ENCODE measurements at places on chromosomes 7 and 10.

- no peak for DNase-seq
Measured at GRCh38 chr10:34537629-34538231, 277.4 kb downstream of the PARD3 start.

DNA sequence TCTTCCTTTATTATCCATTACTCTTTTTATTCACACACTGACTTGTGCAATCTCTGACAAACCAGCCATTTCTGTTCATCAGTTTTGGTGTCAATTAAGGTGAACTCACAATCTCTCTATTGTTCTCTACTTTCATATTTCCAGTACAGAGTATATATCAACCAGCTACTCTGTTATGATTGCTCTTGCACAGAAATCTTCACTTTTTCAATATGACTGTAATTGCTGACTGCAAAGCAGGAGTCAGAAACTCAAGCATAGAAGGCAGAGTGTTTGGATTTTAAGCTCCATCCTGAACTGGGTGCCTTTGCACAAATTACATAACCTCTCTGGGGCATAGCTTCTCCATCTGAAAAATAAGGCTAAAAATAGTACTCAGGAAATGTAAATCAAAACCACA, 1042.0 kb downstream of the GRM8 start:
- DNase-seq, result no peak

- no peak for DNase-seq
Measured at GRCh38 chr7:44387389-44387788, 62.0 kb upstream of the CAMK2B start.

DNA sequence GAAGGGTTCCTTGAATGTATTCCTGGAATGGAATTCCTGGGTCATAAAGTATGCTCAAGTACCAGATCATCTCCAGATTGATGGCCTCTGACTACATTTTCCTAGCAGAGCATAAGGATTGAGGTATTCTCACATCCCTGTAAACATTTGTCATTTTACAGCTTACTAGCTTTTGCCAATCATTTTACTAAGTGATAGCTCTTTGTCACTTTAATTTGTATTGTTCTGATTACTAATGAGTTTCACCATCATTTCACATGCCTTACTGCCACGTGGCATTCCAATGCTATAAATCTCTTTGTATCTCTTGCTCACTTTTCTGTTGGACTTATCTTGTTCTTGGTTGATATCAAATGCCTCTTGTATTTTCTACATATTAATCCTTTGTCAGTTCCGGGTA, 68.6 kb upstream of the CACNB2 start:
- no peak for DNase-seq

DNA sequence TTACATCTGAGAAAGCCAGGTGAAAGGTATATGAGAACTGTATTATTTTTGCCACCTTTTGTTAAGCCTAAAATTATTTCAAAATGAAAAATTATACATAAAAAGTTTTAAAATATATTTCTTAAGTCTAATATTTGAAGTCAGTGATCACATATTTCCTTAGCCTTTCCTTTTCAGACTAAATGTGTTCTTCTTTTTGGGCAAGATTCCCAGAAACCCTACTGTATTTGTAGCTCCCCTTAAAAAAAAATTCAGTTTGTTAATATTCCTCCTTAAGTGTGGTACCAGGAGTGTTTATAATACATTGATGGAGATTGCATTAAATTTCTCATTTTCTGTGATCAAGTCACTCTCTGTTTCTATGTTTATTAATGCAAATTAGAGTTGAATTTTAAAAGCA, 22.8 kb downstream of the DNAJC1 start:
- no peak for DNase-seq

GRCh38 chr7:471191-471865, 48.3 kb downstream of the PDGFA start:
- DNase-seq, result no peak

DNA sequence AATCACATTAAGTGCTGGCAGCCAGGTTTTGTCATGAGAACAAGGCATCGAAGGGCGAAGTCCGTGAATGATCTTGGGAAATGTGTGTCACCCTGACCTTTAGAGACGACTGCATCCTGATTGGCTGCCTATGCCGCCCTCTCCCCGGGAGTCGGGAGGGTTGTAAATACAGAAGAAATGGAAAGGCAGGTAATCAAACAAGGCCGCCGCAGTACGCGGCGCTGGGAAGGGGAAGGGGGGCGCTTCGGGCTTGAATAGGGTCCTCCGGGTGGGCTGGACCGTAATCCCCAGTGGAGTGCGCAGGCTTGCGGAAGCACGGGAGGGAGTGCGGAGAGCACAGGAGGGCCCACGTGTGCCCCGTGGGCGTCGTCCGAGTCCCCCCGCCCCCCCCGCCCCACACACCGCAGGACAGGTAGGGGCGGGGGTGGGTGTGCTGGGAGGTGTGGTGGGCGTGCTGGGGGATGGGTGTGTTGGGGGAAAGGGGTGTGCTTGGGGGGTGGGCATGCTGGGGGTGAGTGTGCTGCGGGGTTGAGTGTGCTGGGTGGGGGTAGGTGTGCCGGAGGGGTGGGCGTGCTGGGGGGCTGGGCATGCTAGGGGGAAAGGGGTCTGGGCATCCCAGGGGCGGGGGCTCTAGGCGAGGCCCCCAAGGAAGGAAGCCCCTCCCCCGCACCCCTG, 169.4 kb downstream of the ARHGAP12 start:
- DNase-seq, result peak; percentile 86

GRCh38 chr10:78410046-78410965, 376.6 kb downstream of the RPS24 start:
- DNase-seq, result no peak

GRCh38 chr10:93193906-93194305, 120.2 kb downstream of the CYP26A1 start:
- DNase-seq, result no peak

DNA sequence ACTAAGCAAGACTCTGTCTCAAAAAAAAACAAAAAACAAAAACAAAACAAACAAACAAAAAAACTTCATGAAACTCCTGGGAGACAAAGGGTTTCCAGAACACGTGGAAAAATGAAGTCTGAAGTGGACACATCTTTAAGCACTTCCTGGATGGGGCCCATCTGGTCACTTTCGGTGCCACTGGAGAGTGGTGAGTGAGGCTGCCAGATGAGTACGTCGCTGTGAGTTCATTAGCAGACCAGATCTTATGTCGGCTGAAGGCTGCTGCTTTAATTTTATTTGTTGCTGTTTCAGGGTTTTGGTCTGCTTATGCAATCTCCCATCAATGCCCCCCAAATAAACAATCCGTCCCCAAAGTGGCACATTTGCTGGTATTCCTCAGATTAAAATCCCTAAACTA, 64.4 kb downstream of the NPTX2 start:
- DNase-seq, result no peak

GRCh38 chr7:36711256-36711655, 13.0 kb downstream of the AOAH start:
- DNase-seq, result no peak

DNA sequence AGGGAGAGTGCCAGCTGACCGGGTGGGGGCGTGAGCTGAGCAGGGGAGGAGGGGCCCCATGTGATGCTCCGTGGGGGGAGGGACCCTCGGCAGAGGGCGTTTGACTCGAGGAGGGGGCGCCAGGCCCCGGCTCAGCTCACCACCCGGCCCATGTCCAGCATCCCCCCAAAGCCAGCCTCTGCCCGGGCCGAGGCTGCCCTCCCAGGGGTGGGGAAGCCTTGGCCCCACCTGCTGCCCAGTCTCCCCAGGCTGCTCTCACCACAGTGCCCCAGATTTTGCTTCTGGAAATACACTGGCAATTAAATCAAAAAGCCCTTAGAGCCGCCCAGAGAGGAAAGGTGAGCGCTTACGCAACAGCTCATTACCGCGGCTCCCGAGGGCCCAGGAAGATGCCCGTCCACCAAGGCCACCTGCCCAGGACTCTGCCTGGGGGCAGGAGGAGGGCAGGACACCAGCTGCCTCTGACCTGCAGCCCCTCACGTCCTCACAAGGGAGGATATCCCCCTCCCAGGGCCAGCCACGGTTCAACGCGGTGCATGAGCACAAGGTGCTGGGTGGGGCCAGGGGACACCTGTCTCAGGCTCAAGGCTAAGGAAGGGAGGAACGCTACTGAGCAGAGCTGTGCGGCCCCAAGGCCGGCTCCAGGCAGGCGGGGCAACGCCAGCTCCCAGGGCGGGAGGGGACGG, 70.0 kb upstream of the INPP5A start:
- DNase-seq, result no peak

DNA sequence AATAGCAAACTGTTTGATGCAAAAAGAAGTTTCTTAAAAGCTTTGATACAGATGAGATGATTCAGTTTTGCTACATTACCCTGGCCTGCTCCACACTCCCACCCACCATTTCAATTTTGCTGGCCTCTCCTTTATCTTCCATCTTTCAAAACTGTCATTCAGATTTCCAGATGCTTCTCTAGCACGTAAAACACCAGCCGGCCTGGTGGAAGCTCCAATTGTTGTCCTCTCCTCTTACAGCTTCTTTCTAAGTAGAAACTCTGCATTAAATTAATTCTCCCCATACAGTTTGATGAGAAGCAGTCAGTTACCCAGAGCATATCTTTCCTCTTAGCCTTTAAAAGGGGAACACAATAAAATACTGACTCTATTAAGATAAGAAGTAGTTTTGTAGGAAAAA, 34.3 kb upstream of the ELMO1 start:
- DNase-seq, result no peak

GRCh38 chr7:336810-337566, 47.0 kb downstream of the FOXL3 start:
- peak; percentile 23 for DNase-seq

DNA sequence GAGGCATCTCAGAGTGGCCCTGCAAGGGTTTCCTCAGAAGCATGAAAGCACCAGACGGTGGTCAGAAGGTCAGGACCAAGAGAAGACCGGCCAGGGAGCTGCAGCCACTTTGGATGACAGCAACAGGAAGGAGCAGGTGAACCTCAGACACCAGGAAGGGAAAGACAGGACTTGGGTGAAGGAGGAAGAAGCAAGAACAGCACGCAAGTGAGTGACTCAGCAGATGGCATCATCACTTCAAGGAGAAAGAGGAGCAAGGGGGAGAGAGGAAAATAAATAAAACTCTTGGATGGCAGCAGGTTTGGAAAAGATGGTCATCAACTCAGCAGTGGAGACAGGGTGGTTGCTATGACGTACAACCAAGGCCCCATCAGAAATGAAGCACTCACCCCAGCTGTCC, 31.6 kb downstream of the NCAPG2 start:
- no peak for DNase-seq

- DNase-seq, result no peak
Measured at GRCh38 chr10:113036619-113037018, 86.6 kb downstream of the TCF7L2 start.

- no peak for DNase-seq
Measured at GRCh38 chr7:22192801-22193200, 164.2 kb downstream of the RAPGEF5 start.

GRCh38 chr10:131899695-131900349, 986 bp upstream of the PPP2R2D start:
- DNase-seq, result no peak

DNA sequence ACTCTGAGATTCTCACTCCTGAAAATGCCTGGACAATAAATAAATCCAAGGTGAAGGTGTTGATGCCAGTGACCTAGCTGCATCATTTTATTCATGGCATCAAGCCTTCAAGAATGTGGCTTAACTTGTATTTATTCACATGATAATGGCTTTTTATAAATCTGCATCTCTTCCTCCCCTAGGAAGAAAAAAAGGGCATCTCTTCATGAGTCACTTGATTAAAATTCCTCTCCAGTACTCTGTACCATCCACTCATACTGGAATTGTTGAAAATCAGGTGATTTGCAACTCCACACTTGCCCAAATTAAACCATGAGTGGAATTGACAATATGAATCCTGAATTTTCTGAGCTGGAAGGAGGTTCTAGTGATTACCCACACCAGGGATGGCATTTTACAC, 30.2 kb downstream of the PTPRE start:
- DNase-seq, result no peak

- DNase-seq, result no peak
Measured at GRCh38 chr10:2744547-2745200, 322.7 kb upstream of the PFKP start.

DNA sequence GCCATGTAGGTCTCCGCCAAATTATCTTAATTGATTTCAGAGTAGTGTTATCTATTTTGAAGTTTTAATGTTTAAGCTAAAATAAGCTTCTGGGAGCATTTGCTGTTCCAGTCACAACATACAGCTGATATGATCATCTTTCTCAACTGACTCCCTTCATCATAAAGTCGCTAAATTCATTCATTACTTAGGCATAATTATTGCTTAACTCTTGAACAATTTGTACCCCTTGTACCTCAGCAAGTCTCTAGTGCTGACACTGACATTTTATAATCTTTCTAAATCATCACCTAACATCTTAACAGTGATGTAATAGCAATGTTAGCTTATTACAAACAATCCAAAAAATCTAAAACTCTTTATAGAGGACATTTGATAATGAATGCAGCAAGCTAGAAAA, 54.3 kb upstream of the WNT16 start:
- DNase-seq, result no peak

GRCh38 chr10:30459283-30459682, 25.3 kb downstream of the MAP3K8 start:
- DNase-seq, result no peak

DNA sequence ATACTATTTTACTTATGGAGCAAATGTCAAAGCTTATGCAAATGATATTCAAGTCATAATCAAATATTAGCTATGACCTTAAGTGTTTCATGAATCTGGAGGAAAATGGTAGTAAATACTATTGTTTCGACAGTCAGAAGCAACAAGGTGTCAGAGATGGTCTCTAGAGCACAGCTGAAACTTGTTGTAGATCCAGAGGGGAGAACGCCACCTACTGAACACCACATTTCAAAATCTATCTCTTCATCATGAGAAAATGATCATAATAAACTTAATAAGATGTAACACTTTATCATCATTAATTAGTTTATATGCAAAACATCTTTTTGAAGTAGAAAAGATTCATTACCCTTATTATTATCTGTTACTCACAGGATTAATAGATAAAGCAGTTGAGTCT, 418.7 kb downstream of the GATA3 start:
- DNase-seq, result no peak

GRCh38 chr10:90051474-90051873, 350.1 kb downstream of the KIF20B start:
- DNase-seq, result no peak

- no peak for DNase-seq
Measured at GRCh38 chr7:138889582-138890498, 91.3 kb downstream of the KIAA1549 start.

DNA sequence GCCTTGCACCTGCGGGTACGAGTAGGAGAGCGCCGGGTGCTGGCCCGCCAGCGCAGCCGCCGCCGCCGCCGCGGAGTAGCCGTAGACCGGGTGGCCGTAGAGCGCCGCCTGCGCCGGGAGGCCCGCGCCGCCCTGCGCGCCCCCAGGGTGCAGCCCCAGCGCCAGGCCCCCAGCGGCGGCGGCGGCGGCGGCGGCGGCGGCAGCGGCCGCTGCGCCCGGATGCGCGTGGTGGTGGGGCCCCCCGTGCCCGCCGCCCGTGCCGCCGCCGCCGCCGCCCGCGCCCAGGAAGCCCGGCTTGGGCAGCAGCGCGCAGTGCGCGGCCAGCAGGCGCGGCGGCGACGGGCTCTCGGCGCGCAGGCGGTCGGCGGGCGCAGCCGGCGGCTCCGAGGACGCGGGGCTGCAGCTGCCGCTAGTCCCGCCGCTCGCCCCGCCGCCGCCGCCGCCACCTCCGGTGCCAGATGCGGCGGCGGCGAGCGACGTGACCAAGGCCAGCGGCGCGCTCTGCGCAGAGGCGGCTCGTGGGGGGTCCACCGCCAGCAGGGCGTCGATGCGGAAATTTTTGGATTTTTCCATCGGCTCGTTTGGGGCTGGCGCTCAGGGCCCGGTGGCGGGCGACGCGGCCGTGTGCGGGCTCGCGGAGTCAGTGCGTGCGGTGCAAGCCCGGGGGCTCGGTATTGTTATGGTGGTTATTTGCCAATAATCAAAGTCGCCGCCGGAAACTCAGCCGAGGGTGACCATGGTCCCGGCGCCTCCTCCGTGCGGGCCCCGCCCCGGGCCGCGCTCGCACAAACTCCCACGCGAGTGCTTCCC, 480 bp downstream of the MNX1 start:
- DNase-seq, result no peak

Data from stimulated activated CD4-positive, alpha-beta T cell treated with anti-CD3 and anti-CD28 coated beads, Interleukin-4, amount 100 ng/mL, for 4 hours (primary cell).